ENCODE measurements at places on chromosomes 2 and 18.
A peak's percentile ranks its signal among the peaks of the same experiment; 100 is the strongest.

DNA sequence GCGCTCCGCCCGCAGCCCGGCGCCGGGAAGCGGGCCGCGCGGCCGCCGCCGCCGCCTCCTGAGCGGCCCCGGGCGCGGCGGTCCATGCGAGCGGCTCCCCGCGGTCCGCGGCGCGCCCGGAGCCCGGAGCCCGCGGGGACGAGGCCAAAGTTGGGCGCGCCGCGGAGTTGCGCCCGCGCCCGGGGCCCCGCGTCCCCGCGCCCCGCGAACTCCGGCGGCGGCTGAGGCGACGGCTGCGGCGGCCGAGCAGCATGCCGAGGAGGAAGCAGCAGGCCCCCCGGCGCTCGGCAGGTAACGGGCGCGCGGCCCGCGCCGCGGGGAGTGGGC, 992 bp downstream of the TSHZ1 start:
- DNase-seq = no peak

DNA sequence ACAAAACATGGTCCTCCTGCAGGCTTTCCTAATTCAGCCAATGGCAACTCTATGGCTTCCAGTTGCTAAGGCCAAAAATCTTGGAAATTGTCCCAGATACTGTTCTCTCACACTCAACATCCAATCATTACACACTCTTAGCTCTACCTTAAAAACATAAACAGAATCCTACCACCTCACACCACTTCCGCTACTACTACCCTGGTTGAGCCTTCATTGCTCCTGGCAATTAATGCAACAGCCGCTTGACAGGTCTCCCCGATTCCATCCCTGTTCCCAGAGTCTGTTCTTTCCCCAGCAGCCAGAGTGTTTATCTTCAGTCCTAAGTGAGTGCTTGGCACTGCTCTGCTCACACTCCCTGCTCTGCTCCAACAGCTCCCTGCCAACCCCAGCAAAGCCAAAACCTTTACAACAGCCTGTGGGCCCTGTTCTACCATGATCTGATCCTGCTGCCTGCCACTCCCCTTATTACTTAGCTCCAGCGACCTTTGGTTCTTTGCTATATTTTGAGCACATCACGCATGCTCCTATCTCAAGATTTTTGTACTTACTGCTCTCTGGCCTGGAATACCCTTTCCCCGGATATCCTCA, 67.5 kb upstream of the AMMECR1L start:
- DNase-seq = peak; percentile 52

DNA sequence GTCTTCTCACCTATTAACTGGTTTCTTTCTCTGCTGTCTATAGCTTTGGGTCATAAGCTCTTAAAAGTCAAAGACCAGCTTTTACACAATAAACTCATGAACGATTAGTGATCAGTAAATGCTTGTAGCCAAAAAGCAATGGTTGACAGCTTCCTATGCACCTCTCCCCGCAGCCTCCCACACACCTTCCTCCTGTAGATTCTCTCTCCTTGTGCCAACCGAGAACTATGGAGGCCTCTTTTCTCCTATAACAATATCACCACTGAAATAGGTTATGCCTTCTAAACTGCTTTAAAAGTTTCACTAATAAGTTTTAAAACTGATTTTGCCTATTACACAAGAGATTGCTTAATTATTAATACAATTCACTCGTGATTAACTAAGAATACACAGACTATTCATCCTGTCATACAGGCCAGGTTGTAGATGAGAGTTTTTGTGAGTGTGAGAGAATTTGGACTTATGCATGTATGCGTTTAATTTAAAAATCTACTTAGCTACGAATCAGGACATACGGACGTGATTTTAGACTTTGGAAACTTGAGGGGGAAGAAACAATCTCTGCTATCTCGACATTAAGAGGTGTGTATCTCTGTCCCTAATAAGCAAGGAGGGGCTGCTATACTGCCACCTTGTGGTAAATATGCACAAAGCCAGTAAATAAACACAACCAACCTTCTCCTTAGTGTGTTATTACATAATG, 229.1 kb upstream of the RBBP8 start:
- DNase-seq = peak; percentile 27

- DNase-seq = peak; percentile 9
These were observed 34.8 kb upstream of the LAMA1 start for GRCh38 chr18:7152440-7152839.
